ENCODE measurements at places on chromosomes 11 and 22.

DNA sequence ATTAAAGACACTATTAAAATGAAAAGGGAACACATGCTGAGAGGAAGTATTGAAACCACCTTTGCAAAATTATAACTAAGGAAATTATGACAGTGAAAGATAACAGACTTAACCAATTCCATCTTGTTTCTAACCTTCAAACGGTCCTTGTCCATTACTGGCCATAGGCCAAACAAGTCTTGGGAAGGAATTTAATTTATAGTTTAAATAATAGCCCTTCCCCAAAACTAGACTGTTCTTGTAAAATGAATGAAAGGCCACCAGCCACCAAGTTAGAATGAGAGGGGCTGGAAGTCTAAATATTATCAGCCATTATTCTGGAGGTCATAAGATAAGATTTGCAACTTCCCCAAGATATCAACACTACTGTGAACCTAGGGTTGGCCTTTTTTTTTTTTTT, 1.8 kb upstream of the TALDO1 start:
- no peak for DNase-seq

GRCh38 chr11:66243782-66244535, 24.5 kb upstream of the RAB1B start:
- peak; percentile 22 for DNase-seq

DNA sequence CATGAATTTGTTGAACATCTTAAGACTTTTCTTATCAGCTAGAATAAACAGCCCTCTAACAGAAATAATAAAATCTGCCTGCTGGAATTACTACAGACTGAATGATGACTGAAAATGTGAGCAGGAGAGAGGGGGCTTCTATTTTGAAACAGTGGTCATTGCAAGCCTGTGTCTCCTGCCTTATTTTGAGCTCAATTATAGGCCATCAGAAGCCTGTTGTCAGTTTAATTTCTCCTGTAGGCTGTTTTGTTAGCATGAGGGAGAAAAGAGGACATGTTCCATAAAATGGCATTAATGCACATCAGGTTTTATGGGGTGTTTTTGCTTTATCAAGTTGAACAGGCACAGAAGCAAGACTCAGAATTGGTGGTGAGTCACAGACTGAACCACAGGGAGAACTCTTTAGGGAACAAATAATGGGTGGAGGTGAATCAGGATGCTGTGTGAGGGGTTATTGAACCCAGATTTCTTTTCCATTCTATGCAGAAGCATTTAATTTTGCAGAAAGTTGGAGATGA, 129.1 kb downstream of the PARVA start:
- DNase-seq: no peak

- DNase-seq: no peak
Measured at GRCh38 chr11:35566181-35566580, 40.8 kb upstream of the PAMR1 start.

DNA sequence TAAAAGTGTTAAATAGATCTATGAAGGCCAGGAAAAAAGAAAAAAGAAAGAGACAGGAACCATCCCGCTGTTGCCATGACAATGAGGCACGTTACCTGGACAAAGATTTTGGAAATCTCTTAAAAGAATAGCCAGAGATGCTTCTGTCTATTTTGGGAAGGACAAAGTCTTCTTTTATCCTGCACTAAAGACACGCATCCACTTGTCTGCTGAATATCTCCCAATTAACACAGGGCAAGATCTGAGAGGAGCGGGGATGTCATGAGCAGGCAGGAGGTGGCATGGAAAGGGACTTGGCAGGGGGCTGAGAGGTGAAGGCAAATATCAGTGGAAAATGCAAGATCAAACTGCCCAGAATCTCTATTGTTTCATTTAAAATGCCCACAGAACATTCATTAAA, 153.8 kb upstream of the BLID start:
- DNase-seq: no peak

- no peak for DNase-seq
Measured at GRCh38 chr11:2933375-2934020, 4.3 kb upstream of the PHLDA2 start.

- no peak for DNase-seq
Measured at GRCh38 chr11:2586087-2586792, 113.6 kb downstream of the KCNQ1OT1 start.

DNA sequence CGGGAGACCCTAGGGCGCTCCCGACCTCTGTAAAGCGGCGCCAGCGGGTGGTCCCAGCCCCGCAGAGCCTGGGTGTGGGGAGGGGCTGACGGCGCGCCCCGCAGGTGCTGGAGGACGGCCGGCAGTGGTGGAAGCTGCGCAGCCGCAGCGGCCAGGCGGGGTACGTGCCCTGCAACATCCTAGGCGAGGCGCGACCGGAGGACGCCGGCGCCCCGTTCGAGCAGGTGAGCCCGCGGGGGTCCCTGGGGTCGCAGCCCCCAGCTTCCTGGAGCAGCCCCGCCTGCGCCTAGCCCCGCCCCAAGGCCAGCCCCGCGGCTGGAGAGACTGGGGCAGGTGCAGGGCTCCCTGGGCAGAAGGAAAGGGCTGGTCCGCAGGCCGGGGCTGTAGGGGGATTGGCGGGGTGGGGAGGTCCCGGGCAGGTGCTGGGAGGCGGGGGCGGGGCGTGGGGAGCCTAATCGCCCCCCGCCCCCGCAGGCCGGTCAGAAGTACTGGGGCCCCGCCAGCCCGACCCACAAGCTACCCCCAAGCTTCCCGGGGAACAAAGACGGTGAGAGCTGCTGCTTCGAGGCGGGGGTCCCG, 19.7 kb downstream of the EPS8L2 start:
- no peak for DNase-seq

DNA sequence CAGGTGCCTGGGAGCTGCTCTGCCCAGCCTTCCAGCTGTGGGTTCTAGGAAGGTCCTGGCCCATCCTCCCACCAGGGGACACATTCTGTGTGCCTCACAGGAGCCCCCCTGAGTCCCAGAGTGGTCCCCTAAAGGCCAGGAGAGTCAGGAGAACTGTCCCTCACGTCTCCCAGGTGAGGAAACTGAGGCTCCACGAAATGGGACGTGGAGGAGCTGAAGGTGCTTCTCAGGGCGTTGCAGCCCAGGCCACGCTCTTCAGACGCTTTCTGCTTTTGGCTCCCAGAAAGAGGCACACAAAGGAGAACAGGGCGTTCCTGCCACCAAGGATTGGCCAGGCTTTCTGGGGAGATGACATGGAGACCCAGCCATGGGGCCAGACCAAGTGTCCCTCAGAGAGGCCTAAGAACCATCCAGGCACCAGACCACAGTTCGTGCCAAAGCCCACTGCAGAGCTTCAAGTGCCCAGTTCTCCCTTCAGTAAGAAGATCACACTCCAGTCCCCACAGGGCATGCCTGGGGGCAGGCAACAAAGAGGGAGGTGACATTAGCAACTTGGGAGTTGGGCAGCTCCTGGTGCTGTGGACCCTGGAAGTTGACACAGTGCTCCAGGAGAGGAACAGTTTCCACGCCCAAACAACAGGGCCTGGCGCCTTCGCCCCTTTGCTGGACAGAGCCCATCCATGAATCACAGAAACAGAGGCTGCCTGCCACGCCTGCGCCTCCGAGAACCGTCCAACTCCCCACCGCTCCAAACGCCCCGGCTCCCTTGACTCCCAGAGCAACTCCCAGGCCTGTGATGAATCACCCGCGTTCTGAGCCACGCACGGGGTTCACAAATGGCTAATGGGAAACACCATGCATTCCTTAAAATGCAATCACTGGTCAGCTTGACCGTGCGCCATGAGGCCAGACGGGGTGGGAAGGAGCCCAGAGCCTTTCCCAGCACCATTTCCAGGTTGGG, 589.2 kb downstream of the BRD1 start:
- DNase-seq: no peak

DNA sequence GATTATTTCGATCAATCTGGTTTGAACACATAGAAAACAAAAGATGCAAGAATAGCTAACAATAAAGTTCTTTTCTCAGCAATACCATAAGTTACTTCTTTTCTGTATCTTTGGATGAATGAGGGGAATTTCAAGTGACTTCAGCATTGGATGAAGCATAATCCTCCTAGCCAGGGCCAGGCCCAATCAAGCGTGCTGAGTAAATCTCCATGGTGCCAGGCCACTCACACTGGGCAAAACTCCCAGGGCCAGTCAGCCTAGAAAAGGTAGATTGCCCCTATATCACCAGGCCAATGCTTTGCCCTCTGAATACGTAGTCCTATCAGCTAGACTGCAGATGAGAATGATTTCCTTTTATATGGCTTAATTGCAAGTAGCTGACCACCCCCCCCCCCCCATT, 6.0 kb downstream of the CNTF start:
- DNase-seq: no peak

- no peak for DNase-seq
Measured at GRCh38 chr22:49627217-49628181, 200.2 kb downstream of the BRD1 start.

DNA sequence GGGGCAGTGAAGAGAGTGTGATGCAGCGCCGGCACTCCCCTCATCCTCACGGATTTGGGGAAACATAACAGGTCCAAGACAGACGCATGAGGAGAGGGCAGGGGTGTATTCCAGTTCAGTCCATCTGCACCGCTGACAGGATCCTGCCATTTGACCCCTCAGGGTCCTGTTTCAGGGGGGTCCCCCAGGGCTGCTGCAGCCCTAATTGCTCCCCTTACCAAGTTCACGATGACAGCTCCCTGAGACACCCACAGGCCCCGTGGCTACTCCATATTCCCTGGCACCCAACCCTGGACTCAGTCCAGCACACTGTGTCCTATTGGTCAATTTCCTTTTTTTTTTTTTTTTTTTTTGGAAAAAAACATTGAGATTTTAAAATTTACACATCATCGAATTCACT, 41.5 kb downstream of the SHANK2 start:
- DNase-seq: no peak

DNA sequence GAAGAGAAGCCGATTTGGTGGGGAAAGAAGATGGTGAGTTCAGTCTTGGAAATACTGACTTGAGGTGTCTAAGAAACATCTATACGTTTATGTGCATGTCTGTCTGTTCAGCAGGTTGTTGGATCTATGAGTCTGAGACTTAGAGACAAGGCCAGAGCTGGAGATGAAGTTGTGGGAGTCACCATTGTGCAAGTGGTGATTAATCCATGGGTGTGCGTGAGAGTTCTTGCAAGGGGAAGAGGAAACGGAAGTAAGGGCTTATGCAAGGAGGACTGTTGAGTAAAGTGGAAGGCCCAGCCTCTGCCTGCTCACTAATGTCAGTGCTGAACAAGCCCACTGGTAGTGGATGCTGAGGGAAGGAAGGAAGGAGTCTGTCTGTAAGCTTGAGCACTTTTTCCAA, 9.7 kb downstream of the TMEM45B start:
- no peak for DNase-seq

GRCh38 chr11:115170133-115170815, 333.9 kb downstream of the CADM1 start:
- DNase-seq: no peak

DNA sequence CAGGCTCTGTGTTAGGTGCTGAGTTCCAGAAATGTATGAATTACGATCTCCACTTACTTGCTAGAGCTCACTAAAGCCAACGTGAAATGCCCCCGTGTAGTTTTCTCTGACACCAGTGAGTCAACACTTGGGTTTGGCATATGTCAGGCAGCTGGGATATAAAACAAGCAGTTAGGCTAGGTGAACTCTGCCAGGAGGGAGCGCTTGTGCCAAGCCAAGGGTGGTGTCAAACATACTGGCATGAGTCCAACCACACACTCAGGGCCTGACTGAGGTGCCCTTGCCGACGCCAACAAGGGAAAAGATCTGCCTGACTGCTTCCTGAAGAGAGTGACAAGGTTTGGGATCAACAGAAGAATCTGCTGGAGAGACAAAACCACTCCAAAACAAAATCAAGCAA, 167.8 kb upstream of the NARS2 start:
- no peak for DNase-seq

DNA sequence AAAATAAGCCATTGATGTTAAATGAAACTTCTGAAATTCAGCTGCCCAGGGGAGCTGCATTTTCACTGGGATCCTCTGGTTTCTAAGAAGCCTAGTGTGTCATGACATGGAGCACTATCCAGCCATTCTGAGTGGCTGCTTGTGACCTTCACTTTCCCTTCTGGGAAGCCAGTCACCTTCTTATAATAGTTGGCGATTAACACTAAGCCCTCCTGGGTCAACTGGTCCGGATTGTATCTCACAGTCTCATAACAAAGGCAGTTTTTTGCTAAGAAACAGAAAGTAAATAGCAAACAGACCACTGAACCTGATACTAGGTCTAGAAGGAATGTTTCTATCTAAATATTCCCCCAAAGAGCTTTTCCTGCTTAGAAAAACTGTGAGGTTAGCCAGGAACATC, 7.9 kb downstream of the CSRP3 start:
- DNase-seq: no peak

DNA sequence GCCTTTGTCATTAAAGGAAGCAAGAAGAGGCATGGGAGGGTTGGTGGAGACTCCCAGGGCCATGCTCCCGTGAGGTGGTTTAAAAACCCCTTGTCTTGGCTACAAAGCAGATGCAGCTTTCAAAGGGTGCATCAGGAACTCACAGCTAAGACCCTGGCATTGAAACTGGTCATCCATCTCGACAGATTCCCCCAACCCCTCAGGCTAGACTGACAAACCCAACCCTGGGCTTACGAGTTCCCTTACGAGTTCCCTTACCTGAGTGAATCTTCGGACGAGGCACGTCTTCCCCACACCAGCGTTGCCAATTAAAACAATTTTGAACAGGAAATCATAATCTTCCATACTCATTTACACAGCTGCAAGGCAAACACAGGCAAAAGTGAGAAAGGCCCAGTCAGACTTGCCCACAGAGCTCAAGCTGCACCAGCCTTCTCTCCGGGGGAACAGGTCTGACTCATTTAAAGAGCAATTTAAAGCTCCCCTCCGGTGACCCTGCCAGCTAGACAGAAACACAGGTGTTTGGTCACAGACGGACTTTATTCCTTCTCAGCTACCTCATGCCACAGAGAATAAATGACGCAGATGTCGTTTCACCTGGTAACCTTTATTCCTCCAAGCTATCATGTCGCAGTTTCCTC, 74.6 kb downstream of the RAB30 start:
- DNase-seq: no peak

DNA sequence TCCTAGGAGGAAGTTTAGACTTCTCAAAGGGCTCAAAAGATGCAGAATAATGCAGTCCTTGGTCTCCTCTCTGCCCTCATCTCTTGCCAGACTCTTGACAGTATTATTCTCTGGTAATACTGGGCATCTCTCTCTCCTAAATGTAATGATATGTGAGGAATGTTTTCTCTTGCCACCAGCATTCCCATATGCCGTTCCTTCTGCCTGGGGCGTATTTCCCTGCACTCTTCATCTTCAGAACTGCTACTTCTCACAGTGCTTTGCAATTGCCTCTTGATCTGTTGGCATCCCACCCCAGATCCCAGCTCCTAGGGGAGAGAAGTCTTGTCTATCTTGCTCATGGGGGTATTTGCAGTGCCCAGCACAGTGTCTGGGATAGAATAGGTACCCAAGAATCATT, 107.4 kb downstream of the RASSF10 start:
- no peak for DNase-seq

- DNase-seq: no peak
Measured at GRCh38 chr11:86740628-86741483, 59.5 kb upstream of the PRSS23 start.

- DNase-seq: no peak
Measured at GRCh38 chr22:39946503-39947219, 13.5 kb upstream of the TMA7B start.

GRCh38 chr11:113874581-113875233, 665 bp downstream of the USP28 start:
- DNase-seq: no peak
